Activated B cell treated with CpG ODN at 0.5 μM for 24 hours (primary cell): ENCODE measurements at places on chromosomes 11 and 22.

DNA sequence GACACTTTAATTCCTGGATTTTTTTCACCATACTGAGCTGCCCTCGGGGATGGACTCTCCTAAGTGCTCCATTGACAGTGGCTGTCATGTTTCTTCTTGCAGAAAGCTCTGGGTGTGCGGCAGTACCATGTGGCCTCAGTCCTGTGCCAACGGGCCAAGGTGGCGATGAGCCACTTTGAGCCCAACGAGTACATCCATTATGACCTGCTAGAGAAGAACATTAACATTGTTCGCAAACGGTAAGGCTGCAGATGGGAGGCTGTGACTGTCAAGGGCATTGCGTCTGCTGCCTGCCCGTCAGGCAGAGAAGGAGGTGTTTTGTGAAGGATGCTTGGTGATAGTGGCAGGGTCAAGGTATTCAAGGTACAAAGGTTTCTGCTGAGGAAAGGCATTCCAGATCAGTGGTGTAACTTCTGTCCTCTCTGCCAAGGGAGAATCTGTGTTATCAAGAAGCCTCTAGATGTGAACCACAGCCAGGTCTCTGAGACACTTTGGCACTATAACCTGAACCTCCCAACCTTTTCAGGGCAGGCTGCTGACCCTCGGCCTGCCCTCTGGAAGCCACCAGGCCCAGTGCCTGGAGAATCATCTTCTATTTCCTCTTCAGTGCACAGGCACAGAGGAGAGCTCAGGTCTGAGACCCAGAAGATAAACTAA is 30.8 kb downstream of the ACO2 start:
- H3K36me3 ChIP-seq: peaks cover 56% of the 10 kb centered on the region
- H3K4me1 ChIP-seq: peaks cover 40% of the 10 kb centered on the region
- no peak overlapping the region for H3K4me3 ChIP-seq
- no peak for DNase-seq
- H3K27me3 ChIP-seq: no peaks in the 10 kb centered on the region

DNA sequence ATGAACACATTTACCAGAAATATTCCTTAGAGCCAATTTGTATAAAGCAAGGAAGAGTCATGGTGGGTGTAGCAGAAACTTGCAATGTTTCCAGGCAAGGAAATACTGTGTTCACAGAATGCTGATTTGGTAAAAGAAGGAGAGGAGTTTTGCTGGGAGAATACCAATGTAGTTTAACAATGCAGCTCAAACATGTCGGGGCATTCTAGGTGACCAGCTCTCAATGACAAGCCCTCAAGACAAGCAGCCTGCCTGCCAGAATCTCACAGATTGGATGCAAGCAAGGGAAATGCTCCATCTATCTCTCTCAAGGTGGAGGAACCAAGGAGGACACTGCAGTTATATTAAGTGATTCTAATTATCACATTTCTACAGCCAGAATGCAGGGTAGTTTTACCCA is 190.4 kb downstream of the MAML2 start:
- no peak for DNase-seq
- H3K4me1 ChIP-seq: peaks cover 30% of the 10 kb centered on the region
- peaks cover 5% of the 10 kb centered on the region for H3K36me3 ChIP-seq
- H3K4me3 ChIP-seq: no peak overlapping the region
- H3K27me3 ChIP-seq: no peaks in the 10 kb centered on the region

DNA sequence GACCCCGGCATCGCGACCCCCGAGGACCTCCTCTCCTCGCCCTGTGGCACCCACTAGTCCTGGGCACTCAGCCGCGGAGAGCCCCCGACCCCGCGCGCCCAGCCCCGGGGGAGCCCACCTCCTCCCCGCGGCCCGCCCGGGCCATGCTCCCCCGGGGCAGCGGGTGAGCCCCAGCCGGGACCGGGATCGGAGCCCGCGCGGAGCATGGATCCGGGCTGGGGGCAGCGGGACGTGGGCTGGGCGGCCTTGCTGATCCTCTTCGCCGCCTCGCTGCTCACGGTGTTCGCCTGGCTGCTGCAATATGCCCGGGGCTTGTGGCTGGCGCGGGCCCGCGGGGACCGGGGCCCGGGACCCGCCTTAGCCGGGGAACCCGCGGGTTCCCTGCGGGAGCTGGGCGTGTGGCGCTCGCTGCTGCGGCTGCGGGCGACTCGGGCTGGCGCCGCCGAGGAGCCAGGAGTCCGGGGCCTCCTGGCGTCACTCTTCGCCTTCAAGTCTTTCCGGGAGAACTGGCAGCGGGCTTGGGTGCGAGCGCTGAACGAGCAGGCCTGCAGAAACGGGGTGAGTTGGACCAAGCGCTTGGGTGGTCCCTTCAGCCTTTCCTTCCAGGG is 498 bp downstream of the C2CD2L start:
- peaks cover 34% of the 10 kb centered on the region for H3K4me1 ChIP-seq
- H3K27me3 ChIP-seq: no peaks in the 10 kb centered on the region
- peaks cover 19% of the 10 kb centered on the region for H3K36me3 ChIP-seq
- no peak for DNase-seq
- peak overlapping the region; percentile 21 for H3K27ac ChIP-seq

GRCh38 chr11:75705541-75705940 is 12.1 kb upstream of the MOGAT2 start:
- H3K4me3 ChIP-seq: no peak overlapping the region
- peaks cover 4% of the 10 kb centered on the region for H3K27me3 ChIP-seq
- no peak for DNase-seq
- peaks cover 11% of the 10 kb centered on the region for H3K4me1 ChIP-seq

- H3K4me3 ChIP-seq: peak overlapping the region; percentile 98
- H3K4me1 ChIP-seq: peaks cover 34% of the 10 kb centered on the region
- peak overlapping the region; percentile 98 for H3K27ac ChIP-seq
- H3K36me3 ChIP-seq: peaks cover 32% of the 10 kb centered on the region
- DNase-seq: no peak
Measured at GRCh38 chr22:40345271-40345670, 1.0 kb upstream of the ADSL start.

DNA sequence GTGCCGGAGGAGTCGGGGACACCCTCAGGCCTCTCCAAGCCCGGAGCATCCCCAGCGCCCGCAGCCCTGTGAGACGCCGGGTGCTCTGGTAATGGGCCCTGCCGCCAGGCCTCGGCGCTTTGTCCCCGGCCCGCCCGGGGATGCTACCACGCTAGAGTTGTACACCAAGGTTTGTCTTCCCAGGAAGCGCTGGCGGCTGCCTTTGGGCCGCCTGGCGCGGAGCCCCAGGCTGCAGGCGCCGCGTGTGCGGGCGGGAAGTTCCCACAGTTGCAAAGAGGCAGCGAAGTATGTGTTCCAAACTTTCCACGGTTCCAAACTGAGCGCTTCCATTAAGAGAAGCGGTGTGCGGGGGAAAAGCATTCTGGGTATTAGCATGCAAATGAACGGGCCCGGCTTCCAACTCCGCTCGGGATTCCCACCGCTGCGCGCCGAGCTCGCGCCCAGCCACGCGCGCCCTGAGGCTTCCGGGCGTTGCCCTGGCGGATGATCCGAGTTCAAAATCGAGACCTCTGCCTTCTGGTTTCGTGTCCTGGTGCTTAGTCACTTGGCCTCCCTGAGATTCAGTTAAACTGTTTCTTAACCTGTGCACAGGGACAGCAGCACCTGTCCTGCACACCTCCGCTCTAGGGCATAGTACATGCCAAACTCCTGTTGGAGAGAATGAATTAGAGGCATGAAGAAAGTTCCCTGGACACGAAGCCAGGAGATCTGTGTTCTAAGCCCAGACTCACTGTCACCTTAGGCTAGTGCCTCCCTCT is 1.3 kb upstream of the PATZ1 start:
- DNase-seq: peak; percentile 61
- H3K4me3 ChIP-seq: peak overlapping the region; percentile 85
- no peaks in the 10 kb centered on the region for H3K27me3 ChIP-seq
- H3K4me1 ChIP-seq: peaks cover 36% of the 10 kb centered on the region
- peak overlapping the region; percentile 83 for H3K27ac ChIP-seq
- peaks cover 22% of the 10 kb centered on the region for H3K36me3 ChIP-seq

GRCh38 chr11:107018902-107019493 is 722 bp upstream of the GUCY1A2 start:
- H3K4me1 ChIP-seq: peaks cover 8% of the 10 kb centered on the region
- H3K4me3 ChIP-seq: no peak overlapping the region
- H3K27ac ChIP-seq: no peak overlapping the region

DNA sequence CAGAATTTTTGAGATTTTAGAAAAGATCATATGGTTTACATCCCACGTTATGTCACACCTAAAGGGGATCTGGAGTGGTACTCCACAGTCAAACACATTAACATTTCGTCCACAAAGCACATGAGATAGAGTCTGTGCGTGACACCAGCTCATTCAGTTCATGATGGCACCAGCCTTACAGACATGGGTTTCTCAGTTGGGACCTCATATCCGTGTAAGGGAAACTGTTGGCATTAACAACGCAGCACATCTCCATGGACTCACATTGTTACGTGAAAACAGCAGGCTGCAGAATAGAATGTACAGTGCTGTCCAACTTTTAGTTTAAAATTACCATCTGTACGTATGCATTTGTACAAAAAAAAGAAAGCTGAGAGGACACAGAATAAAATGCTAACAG is 14.0 kb downstream of the RIC8A start:
- H3K4me1 ChIP-seq: peaks cover 4% of the 10 kb centered on the region
- H3K36me3 ChIP-seq: peaks cover 30% of the 10 kb centered on the region
- H3K27ac ChIP-seq: no peak overlapping the region
- DNase-seq: no peak
- H3K27me3 ChIP-seq: no peaks in the 10 kb centered on the region
- no peak overlapping the region for H3K4me3 ChIP-seq

DNA sequence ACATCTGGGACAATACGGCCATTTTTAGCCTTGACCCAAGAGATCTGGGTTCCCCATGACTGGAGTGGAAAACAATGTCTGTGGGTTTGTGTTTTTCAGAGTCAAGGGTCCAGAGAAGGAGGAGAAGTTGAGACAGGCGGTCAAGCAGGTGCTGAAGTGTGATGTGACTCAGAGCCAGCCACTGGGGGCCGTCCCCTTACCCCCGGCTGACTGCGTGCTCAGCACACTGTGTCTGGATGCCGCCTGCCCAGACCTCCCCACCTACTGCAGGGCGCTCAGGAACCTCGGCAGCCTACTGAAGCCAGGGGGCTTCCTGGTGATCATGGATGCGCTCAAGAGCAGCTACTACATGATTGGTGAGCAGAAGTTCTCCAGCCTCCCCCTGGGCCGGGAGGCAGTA is 15.7 kb downstream of the NNMT start:
- no peaks in the 10 kb centered on the region for H3K4me1 ChIP-seq
- H3K4me3 ChIP-seq: no peak overlapping the region
- H3K36me3 ChIP-seq: no peaks in the 10 kb centered on the region
- H3K27ac ChIP-seq: no peak overlapping the region
- H3K27me3 ChIP-seq: peaks cover 55% of the 10 kb centered on the region

- no peaks in the 10 kb centered on the region for H3K27me3 ChIP-seq
- no peak overlapping the region for H3K27ac ChIP-seq
- H3K36me3 ChIP-seq: peaks cover 21% of the 10 kb centered on the region
- no peaks in the 10 kb centered on the region for H3K4me1 ChIP-seq
- no peak for DNase-seq
- no peak overlapping the region for H3K4me3 ChIP-seq
Measured at GRCh38 chr22:26751217-26751616, 93.8 kb downstream of the MIAT start.

GRCh38 chr11:47518212-47518964 is 34.5 kb downstream of the CELF1 start:
- H3K4me1 ChIP-seq: peaks cover 77% of the 10 kb centered on the region
- peaks cover 13% of the 10 kb centered on the region for H3K36me3 ChIP-seq
- H3K4me3 ChIP-seq: peak overlapping the region; percentile 12
- DNase-seq: no peak
- H3K27me3 ChIP-seq: no peaks in the 10 kb centered on the region

GRCh38 chr11:8263769-8264410 is at the start of gene LMO1:
LMO1 (minus strand) TSS chr11:8263878; CDS start chr11:8263362, 516 bp downstream.
- peak; percentile 72 for DNase-seq
- no peak within 1 kb of the TSS for H3K27ac ChIP-seq
- peaks cover 61% of the 10 kb centered on the region for H3K27me3 ChIP-seq
- no peaks in the 10 kb centered on the region for H3K36me3 ChIP-seq
- peak within 1 kb of the TSS; percentile 80 for H3K4me3 ChIP-seq

- peaks cover 18% of the 10 kb centered on the region for H3K27me3 ChIP-seq
- H3K36me3 ChIP-seq: no peaks in the 10 kb centered on the region
- no peak overlapping the region for H3K27ac ChIP-seq
- peaks cover 9% of the 10 kb centered on the region for H3K4me1 ChIP-seq
- no peak for DNase-seq
Measured at GRCh38 chr11:118620529-118621070, 13.2 kb downstream of the PHLDB1 start.

GRCh38 chr22:24233816-24234215 is 11.1 kb downstream of the GGT5 start:
- no peaks in the 10 kb centered on the region for H3K36me3 ChIP-seq
- H3K27me3 ChIP-seq: no peaks in the 10 kb centered on the region
- H3K27ac ChIP-seq: no peak overlapping the region
- no peaks in the 10 kb centered on the region for H3K4me1 ChIP-seq

DNA sequence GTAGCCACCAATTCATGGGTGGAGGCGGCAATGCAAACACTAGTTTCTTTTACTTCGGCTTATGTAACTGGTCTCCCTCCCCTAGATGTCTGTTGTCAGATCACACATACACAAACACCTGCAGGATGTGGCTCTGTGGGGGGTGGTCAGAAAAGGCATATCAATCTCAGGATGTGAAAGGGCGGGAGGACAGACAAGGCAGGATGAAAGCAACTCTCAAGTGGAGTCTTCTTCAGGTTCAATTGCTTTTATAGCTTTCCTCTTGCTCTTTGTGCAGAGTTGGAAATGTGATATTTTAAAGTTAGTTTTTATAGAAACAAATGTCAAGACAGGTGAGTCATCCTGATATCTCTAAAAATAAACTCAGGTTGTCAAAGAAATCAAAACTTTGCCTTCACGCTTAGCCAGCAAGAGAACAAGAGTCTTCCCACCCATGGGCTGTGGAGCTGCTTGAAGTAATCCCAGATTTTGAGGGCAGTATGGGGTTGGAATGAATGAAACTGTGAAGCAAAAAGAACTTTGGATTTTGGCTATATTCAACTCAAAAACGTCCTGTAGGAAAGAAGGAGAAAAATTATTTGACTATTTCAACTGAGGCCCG is 423.4 kb downstream of the GUCY1A2 start:
- H3K4me3 ChIP-seq: no peak overlapping the region
- H3K36me3 ChIP-seq: no peaks in the 10 kb centered on the region
- no peaks in the 10 kb centered on the region for H3K4me1 ChIP-seq
- DNase-seq: no peak
- no peaks in the 10 kb centered on the region for H3K27me3 ChIP-seq

GRCh38 chr11:96242971-96243647 is 99.9 kb downstream of the MAML2 start:
- peaks cover 53% of the 10 kb centered on the region for H3K4me1 ChIP-seq
- H3K27ac ChIP-seq: peak overlapping the region; percentile 95
- DNase-seq: peak; percentile 51
- H3K27me3 ChIP-seq: no peaks in the 10 kb centered on the region
- H3K4me3 ChIP-seq: peak overlapping the region; percentile 90

GRCh38 chr22:36233796-36234195 is 5.5 kb downstream of the APOL2 start:
- peaks cover 50% of the 10 kb centered on the region for H3K4me1 ChIP-seq
- H3K36me3 ChIP-seq: peaks cover 79% of the 10 kb centered on the region
- no peaks in the 10 kb centered on the region for H3K27me3 ChIP-seq
- DNase-seq: no peak
- H3K4me3 ChIP-seq: no peak overlapping the region

- no peak overlapping the region for H3K27ac ChIP-seq
- H3K4me3 ChIP-seq: no peak overlapping the region
- no peaks in the 10 kb centered on the region for H3K27me3 ChIP-seq
- no peaks in the 10 kb centered on the region for H3K36me3 ChIP-seq
- DNase-seq: no peak
Measured at GRCh38 chr22:27747396-27748221, 53.9 kb downstream of the MN1 start.
